ENCODE measurements at places on chromosomes 2 and 18.
A peak's percentile ranks its signal among the peaks of the same experiment; 100 is the strongest.

DNA sequence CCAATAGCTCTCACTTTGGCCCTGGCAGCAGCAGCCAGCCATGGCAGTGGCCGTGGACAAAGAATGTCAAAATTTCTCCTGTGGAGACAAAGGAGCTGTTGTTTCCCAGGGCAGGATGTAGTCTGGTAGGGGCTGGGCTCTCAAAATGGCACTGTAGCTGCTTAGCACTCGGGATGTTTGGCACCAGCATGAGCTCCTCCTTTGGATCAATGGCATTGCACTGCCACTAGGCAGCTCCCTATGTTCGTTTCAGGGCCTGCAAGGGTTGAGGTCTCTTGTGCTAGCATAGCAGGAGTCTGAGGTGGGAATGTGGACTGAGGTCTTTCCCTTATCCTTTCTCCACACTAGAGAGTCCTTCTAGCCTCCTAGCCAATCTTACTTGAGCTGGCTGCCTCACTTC lies 948.8 kb upstream of the FAM98A start:
- no peak for DNase-seq

GRCh38 chr2:151302404-151302803 lies 12.9 kb upstream of the NMI start:
- DNase-seq = no peak

- no peak for DNase-seq
These were observed 146.8 kb upstream of the HS6ST1 start for GRCh38 chr2:128465246-128466170.

DNA sequence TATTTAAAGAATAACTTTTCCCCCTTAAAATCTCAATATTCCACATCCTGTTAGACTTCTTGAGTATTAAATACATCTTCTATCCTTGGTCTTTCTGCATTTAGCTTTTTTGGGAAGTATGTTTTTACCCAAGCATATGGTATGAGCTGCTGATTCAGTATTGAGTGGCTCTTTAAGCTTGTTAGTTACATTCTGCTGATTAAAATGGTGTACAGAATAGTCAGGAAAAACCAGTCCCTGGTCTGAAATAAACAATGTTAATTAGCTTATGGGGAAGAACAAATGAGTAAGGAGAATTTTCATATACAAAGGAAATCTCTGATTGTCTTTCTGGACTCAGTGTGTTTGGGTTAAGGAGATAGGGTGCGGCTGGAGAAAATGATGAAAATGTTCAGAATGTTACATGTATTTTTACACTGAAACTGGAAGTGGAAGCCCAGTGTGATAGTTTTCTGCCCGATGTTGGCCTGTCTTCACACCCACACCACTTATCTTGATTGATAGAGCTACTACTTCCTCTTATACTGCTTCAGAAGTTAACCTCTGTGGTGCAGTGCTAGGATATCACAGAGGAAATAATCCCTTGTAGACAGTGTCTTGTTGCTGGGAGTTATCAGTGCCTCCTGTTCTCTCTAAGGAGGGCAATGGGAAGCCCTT lies 84.0 kb downstream of the MSH2 start:
- DNase-seq = peak; percentile 45

DNA sequence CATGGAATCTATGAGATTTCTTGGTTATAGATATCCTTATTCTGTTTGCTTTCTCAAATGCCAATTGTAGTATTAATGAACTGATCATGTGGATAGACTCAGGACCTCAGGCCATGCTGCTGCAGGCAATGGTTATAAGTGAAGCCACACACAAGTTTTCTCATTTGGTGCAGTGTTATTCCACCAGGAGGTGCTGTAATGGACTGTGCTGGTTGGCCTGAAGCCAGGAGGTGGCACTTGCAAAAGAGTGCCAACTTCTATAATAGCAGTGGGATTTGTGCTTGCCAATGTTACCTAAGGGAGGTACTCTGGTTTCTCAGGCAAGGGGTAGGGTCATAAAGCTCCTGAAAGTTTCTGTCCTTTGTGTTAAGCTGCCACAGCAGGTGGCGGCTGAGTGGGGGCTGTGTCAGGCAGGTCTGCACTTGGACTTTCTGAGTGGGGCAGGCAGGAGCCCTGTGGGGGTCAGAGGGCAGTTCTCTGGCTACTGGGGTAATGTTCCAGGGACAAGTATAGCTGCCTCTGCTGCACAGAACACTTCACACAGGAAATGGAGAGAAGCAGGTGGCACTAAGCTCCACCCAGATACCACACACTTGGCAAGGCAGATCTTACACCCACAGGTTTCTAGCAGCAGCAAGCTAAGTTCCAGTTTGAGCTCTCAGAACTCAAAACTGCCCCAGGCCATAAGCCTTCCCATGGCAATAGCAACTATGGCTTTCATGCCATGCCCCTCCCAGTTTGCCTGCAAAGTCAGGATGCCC lies 352.6 kb upstream of the CWC22 start:
- DNase-seq = no peak

GRCh38 chr18:37565101-37565976 lies at the start of gene CELF4:
Gene CELF4 (minus strand): TSS chr18:37565798.
- no peak for DNase-seq

- DNase-seq = peak; percentile 90
These were observed 14.1 kb upstream of the CHRNA1 start for GRCh38 chr2:174778085-174778981.

DNA sequence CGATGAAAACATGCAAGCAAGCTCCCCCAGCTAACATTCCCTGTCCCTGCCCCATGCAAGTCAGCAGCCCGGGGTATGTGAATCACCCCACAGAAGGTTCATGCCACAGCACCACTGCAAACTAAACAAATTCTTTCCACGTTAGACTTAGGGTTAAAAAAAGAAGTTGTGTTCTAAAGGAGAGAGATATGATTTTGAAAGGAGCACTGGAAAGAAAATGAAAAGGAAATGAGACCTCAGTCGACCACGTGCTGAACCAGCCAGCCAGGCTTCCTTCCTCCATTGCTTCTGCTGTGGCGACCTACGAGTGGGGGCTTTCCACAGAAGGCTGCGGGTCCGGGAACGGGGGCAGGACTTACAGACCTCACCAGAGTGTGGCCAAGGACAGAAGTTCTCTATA lies 52.0 kb downstream of the ARL4C start:
- peak; percentile 80 for DNase-seq

DNA sequence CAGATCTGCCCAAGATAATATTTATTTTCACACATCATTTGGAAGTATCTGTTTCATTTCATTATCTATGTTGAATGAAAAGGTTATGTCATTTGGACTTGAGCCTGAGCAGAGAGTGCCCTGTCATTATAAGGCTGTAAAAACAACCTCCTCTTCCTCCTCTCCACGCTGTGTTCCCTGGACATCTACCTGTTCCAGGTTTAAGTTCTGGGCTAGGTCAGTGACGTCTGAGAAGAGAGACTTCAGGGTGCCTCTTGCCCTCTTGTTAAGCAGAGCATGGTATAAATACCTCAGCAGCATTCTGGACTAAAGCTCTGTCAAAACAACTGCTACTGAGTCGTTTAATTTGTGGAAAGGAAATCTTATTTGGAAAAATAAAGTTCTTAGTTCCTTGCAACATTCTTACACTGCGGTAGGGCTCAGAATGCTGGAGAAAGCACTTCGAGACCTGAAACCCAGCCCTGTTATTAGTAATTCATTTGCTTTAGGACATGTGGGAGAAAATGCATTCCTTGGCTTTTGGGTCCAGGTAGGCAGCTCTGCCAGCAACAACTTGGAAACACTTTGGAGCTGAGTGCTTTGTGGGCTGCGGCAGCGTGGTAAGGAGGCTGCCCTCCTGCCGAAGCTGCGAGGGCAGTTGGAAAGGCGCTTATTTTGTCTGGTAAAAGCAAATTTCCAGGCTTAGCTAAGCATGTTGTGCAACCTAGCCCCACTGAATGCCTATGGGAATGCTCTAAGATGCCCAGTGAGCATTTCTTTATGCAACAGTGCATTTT lies 91.8 kb upstream of the NEDD4L start:
- no peak for DNase-seq

DNA sequence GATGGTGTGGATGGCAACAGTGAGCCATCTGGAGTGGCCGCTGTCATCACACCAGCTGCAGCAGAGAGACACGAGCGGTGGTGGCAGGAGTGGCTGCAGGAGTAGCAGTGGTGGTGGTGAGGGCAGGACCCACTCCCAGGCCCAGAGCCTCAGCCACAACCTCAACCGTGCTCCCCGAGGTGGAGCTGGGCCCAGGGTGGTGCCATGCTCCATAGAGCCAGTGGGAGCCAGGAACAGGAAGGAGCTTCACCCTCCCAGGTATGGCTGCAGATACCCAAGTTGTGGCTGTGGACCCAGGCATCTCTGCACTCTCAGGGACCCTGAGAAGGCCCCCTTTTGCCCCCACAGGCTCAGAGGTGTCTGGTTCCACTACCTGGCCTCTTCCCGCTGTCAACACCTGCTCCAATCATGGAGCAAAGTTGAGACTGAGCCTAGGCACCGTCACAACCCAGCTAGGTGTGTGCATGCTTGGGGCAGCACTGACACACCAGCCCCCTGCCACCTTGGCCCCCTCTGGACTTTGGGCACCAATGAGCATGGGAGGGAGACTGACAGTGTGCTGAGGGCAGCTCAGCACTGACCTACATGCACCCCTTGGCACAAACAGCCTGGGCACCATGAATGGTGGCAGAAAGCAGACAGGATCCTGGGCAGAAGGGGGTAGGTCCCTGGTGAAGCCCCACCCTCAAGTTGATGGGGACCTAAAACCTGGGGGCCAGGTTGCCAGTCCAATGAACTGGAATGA lies 188.9 kb downstream of the NDUFA10 start:
- DNase-seq = no peak

GRCh38 chr2:68943581-68944568 lies 8.8 kb downstream of the GKN2 start:
- DNase-seq = peak; percentile 87

DNA sequence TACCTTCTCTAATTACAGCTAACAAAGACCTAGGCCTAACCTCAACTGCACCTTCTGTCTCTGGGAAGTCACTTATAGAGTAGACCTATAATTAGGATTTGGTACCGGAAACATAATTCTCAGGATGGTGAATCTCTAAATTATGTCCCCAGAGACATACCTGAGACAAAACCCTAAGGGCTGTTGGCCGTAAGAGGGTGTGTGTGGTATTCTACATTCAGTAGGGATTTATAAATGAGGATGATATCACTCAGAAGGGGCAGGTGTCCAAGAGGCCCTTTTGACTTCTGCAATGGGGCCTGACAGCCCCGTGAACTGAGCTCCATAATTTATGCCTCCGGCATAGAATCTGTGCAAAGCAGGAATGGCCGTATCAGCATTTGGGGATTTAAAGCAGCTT lies 13.5 kb upstream of the DARS1 start:
- DNase-seq = no peak

DNA sequence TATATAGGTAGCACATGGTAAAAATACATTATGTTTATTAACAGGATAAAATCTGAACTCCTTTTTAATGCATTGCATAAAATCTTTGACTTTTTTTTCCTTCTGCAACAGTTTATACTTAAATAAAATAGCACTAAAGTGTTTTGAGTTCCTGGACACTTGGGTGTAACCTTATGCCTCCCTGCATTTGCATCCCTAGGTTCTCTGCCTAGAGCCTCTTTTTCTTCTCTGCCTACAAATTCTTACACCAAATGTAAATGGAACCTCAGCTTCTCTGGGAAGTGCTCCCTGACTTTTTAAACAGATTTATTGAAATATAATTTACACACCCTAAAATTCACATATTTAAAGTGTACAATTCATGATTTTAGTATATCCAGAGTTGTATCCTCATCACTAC lies 1017.6 kb downstream of the CNTNAP5 start:
- DNase-seq = no peak

DNA sequence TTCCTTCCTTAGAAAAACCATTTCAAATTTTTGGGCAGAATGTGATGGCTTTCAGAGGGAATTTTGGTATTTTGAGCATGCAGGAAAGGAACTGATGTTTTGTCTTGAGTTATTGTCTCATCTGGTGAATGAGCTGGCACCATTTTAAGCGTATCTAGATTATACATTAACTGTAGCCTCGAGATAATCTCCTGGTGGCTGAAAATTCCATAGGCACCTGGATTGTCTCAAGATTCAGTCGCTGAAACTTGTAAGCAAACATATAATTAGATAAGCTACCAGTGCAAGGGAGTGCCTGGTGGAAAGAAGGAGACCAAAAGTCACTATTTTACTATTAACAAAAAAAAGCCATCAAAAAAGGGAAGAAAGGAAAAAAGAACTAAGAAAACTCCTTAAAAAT lies 687.8 kb upstream of the DDX18 start:
- no peak for DNase-seq

DNA sequence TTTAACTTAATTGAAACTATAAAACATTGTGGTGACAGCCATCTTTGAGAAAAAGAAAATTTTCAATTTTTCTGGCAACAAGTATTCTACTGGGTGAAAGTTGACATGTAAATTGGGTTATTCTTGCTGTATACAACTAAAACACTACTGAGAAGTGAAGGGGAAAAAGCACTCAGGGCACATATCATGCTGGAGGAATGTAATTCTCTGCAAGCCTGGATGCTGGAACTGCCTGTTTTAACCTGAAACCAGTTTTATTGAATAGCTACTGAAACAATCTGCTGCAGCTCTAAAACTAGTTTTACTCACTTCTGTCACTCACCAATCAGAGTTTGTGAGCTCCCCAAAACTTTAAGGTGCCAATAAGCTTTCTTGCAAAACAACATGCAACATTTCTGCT lies 1136.0 kb downstream of the LRP1B start:
- DNase-seq = no peak

- no peak for DNase-seq
These were observed 36.1 kb downstream of the METTL21A start for GRCh38 chr2:207589143-207589542.

DNA sequence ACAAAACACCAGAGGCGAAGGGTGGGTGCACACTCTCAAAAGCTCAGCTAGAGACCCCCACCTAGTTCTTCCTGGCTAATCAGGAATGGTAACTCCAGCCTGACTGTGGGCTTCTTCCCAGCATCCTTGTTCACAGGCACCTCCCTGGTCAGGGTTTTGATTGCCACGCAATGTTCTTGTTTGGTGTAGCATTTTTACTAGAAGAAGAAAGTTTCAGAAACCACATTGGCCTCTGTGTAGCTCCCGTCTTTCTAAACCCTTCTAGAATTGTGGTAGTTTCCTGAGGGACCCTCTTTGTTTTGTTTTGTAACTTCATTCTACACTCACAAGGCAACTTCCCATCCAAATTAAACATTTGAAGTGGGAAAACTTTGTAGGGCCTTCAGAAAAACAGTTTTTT lies 254.5 kb upstream of the EPAS1 start:
- DNase-seq = no peak

- no peak for DNase-seq
These were observed 2.2 kb downstream of the NOL4 start for GRCh38 chr18:34222307-34223163.

GRCh38 chr2:3624059-3624794 lies 29.3 kb downstream of the COLEC11 start:
- no peak for DNase-seq

GRCh38 chr2:56030062-56030461 lies 106.5 kb upstream of the EFEMP1 start:
- DNase-seq = no peak

- no peak for DNase-seq
These were observed 738.6 kb upstream of the FAM98A start for GRCh38 chr2:34337735-34338134.

- no peak for DNase-seq
These were observed 631.8 kb upstream of the ID2 start for GRCh38 chr2:8049851-8050571.
